Progenitor cell of endocrine pancreas (in vitro differentiated cells): ENCODE measurements at places on chromosomes 5 and 9. TPM values are rescaled to one million over a fixed set of nuclear protein-coding genes. Genes with fewer than 3 reads are reported as not detected.

GRCh38 chr5:140327589-140327988 is 18.8 kb downstream of the HBEGF start:
- no peaks in the 10 kb centered on the region for H3K36me3 ChIP-seq
- peaks cover 6% of the 10 kb centered on the region for H3K27me3 ChIP-seq
- no peak overlapping the region for H3K4me3 ChIP-seq
- H3K27ac ChIP-seq: no peak overlapping the region
- H3K4me1 ChIP-seq: peaks cover 5% of the 10 kb centered on the region
- DNase-seq: no peak

GRCh38 chr5:111138096-111138495 is 45.9 kb downstream of the WDR36 start:
- DNase-seq: no peak
- no peak overlapping the region for H3K27ac ChIP-seq
- no peaks in the 10 kb centered on the region for H3K36me3 ChIP-seq
- no peaks in the 10 kb centered on the region for H3K4me1 ChIP-seq
- H3K27me3 ChIP-seq: no peaks in the 10 kb centered on the region

Gene SLC45A2
- total RNA-seq: 2.4 and 4.2 TPM in 2 replicates

- H3K27me3 ChIP-seq: no peaks in the 10 kb centered on the region
- H3K27ac ChIP-seq: no peak overlapping the region
- no peak overlapping the region for H3K4me3 ChIP-seq
- H3K4me1 ChIP-seq: no peaks in the 10 kb centered on the region
These were observed 8.6 kb downstream of the HAVCR2 start for GRCh38 chr5:157100140-157100679.

DNA sequence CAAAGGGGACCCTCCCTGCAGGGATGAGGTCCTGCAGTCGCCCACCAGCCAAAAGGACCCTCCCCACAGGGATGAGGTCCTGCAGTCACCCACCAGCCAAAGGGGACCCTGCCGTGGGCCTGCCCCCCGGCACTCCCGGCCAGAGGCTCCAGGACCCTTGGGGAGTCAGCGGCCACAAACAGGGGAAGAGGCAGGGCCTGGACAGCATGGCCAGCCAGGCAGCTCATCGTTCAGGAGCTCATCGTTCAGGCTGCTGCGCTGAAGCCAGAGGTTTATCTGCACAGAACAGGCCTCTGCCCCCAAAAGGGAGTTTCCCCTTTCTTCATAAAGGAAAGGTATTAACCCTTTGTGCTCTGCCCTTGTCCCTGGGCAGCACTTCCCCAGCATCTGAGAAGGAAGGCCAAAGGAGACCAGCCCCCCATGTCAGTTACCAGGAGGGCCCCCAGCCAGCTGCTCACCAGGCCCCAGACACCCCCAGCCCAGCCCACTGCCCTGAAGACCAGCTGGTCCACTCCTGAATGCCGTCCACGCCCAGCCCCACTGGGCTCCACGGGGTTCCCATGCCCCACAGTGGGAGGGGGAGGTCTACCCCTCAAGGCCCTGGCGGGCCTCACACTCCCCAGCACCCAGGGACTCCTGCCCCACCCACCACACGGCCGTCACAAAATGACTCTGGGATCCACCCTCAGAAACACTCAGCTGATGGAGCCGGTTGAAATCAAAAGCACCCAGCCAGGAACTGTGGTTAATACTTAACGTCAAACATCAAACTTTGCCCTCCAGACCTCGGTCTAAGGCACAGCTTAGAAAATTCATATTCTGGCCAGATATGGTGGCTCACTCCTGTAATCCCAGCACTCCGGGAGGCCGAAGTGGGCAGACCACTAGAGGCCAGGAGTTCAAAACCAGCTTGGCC is 6.3 kb downstream of the SLC12A7 start:
- H3K27ac ChIP-seq: peak overlapping the region; percentile 76
- peak overlapping the region; percentile 52 for H3K4me3 ChIP-seq
- peaks cover 46% of the 10 kb centered on the region for H3K4me1 ChIP-seq
- no peaks in the 10 kb centered on the region for H3K27me3 ChIP-seq
- DNase-seq: no peak
- peaks cover 1% of the 10 kb centered on the region for H3K36me3 ChIP-seq

- H3K27me3 ChIP-seq: no peaks in the 10 kb centered on the region
- H3K4me1 ChIP-seq: no peaks in the 10 kb centered on the region
- no peak for DNase-seq
- no peak overlapping the region for H3K4me3 ChIP-seq
These were observed 184.0 kb downstream of the GOLPH3 start for GRCh38 chr5:31990081-31990650.

DNA sequence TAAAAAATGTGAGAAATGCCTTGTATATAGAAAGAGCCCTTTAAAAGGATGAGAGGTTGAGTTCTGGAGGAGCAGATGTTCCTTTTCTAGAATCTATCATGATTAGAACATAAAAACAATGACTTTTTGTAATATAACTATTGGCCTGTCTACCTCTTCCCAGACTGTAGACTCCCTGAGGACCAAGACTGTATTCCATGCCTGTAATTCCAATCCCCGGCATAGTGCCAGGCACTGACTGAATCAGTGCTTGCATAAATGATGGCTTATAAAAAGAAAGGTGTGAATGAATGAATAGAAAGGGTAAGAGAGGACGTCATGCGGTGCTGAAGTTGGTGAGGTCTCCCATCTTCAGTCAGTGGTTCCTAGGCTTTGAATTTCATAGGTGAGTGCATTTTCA is 92.6 kb upstream of the GDNF start:
- peaks cover 2% of the 10 kb centered on the region for H3K27me3 ChIP-seq
- DNase-seq: no peak
- no peaks in the 10 kb centered on the region for H3K36me3 ChIP-seq
- H3K27ac ChIP-seq: no peak overlapping the region
- no peaks in the 10 kb centered on the region for H3K4me1 ChIP-seq

GRCh38 chr9:114507726-114508125 is 2.5 kb upstream of the WHRN start:
- H3K27ac ChIP-seq: no peak overlapping the region
- H3K36me3 ChIP-seq: no peaks in the 10 kb centered on the region
- no peak overlapping the region for H3K4me3 ChIP-seq
- H3K27me3 ChIP-seq: peaks cover 60% of the 10 kb centered on the region
- no peak for DNase-seq

Gene TLX3
- total RNA-seq: not detected in 2 replicates

DNA sequence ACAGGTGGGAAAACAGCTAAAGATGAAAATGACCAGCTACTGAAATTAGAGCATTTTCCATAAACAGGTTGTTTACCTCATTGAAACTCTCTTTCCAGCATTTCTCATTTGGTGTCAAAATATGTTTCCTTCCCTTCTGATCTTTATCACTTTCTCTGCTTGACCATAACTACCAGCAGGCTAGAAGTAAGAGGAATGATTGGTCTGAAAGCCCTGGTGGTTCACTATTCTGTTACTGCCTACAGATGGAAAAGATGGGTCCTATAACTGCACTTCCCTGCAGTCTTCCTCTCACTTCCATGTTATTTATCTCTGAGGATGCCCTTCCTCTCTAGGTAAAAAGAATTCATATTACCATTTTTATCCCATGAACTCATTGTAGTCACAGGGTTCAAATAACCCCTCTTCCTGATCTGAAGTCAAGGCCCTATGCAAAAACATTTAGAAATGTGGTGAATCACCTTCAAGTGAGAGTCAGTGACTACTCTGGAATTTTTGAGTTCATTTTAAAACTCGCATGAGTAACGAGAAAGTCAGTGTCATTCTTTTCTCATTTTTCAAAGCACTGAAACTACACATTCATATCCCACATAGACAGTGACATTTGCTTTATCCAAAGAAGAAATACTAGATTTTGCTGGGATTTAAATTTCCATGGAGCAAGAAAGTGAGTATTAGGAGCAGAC is 51.7 kb downstream of the ZNF474 start:
- no peak for DNase-seq
- H3K4me3 ChIP-seq: no peak overlapping the region
- H3K4me1 ChIP-seq: no peaks in the 10 kb centered on the region

GRCh38 chr9:72363908-72364678 is 915 bp downstream of the ZFAND5 start:
- DNase-seq: peak; percentile 19
- H3K36me3 ChIP-seq: peaks cover 14% of the 10 kb centered on the region
- H3K4me1 ChIP-seq: peaks cover 40% of the 10 kb centered on the region

DNA sequence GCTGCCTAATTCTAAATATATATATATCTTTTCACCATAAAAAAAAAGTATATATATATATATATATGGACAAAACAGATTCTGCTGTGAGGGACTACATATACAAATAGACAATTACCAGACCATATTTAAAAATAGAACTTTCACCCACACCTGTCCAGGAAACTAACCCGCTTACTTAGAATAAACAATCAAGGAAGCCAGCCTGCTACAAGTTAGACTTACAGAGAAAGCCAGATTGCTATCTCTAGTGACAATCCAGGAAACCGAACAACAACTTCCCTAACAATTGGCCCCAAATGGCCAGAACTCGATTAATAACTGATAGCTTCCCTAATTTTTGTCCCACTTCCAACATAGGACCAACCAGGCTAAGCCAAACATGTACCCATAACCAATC is 5.9 kb downstream of the GLDC start:
- H3K27me3 ChIP-seq: peaks cover 15% of the 10 kb centered on the region
- no peak overlapping the region for H3K4me3 ChIP-seq

Gene PCDHA9
- total RNA-seq: 3.4 and 3.8 TPM in 2 replicates

Gene EGFLAM
- total RNA-seq: 0.18 and 0.69 TPM in 2 replicates

GRCh38 chr9:136482046-136482792 is 621 bp downstream of the SEC16A start:
- H3K27me3 ChIP-seq: peaks cover 3% of the 10 kb centered on the region
- DNase-seq: no peak
- peaks cover 25% of the 10 kb centered on the region for H3K4me1 ChIP-seq
- H3K4me3 ChIP-seq: peak overlapping the region; percentile 96

Gene DUSP1
- 40.7 and 42.0 TPM in 2 replicates for total RNA-seq

Gene SOHLH1
- total RNA-seq: not detected in 2 replicates

GRCh38 chr5:4862500-4862899 is 277.6 kb upstream of the ADAMTS16 start:
- H3K27ac ChIP-seq: no peak overlapping the region
- DNase-seq: no peak
- H3K36me3 ChIP-seq: peaks cover 2% of the 10 kb centered on the region
- H3K4me3 ChIP-seq: no peak overlapping the region

Gene LPAR1
- 16.2 and 17.4 TPM in 2 replicates for total RNA-seq

Gene FGFR4
- 244 and 258 TPM in 2 replicates for total RNA-seq

DNA sequence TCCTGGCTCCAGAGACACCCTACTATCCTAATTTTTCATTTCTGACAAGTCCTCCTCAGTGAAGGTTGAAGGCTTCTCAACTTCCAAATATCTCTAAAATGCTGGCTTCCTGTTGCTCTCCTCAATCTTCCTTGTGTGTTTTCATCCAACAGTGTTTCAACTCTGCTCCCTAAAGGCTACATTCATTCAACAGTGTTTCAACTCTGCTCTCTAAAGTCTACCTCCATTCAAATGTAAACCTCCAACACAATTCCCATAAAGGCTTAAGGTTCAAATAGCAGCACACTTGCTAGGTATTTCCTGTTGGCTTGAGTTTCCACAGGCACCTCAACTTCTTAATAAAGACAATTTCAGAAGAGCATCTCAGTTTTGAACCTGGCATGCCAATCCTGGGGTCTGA is 164.8 kb downstream of the HINT1 start:
- H3K4me3 ChIP-seq: no peak overlapping the region
- no peaks in the 10 kb centered on the region for H3K36me3 ChIP-seq
- no peak overlapping the region for H3K27ac ChIP-seq
- peaks cover 7% of the 10 kb centered on the region for H3K27me3 ChIP-seq
- no peak for DNase-seq

Gene NUDCD2
- 33.0 and 39.1 TPM in 2 replicates for total RNA-seq

Gene CD14
- total RNA-seq: 0.36 TPM in 1 of 2 replicates, not detected in the other

DNA sequence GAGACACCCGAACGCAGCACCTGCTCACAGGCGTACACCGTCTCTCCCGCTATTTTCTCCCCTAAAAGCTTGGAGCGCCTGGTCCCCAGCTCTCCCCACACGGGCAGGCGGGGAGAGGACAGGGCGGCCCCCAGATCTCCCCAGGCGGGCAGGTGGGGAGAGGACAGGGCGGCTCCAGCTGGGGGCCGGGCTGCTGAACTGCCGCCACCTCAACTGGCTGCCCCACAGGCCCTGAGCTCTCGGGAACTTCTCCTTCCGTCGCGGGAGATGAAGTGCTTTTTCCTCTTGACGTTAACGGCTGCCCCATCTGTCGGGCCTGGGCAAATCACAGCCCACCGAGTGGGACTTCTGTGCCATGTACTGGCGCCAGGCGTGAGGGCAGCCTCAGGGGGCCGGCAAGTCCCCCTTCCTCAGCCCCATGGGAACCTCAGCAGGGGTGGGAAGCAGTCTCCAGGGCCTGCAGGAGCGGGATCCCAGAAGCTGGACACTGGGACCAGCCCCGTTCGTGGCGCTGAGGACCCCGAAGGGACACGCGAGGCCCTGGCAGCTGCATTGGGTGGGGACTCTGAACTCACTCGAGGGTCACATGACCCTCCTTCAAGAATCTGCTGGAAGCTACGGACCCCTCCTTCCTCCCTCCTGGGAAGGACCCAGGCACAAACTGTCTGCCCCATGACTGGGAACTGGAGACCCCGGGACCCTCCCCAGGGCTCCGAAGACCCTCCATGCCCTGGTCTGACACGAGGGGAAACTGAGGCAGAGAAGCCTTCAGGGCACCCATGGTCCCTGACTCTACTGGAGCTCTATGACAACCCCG is 5.7 kb upstream of the EGFL7 start:
- DNase-seq: no peak
- no peak overlapping the region for H3K27ac ChIP-seq
- H3K4me3 ChIP-seq: no peak overlapping the region

- no peak for DNase-seq
- peaks cover 4% of the 10 kb centered on the region for H3K27me3 ChIP-seq
These were observed 338.2 kb downstream of the NFIB start for GRCh38 chr9:13975611-13976290.
